NCI-H1694 (cell line): ENCODE measurements at places on chromosomes 1 and 21.

GRCh38 chr1:41161846-41162245 lies 80.3 kb downstream of the SCMH1 start:
- peak; percentile 34 for DNase-seq

GRCh38 chr1:115989699-115990098 lies 13.4 kb downstream of the SLC22A15 start:
- DNase-seq = no peak

DNA sequence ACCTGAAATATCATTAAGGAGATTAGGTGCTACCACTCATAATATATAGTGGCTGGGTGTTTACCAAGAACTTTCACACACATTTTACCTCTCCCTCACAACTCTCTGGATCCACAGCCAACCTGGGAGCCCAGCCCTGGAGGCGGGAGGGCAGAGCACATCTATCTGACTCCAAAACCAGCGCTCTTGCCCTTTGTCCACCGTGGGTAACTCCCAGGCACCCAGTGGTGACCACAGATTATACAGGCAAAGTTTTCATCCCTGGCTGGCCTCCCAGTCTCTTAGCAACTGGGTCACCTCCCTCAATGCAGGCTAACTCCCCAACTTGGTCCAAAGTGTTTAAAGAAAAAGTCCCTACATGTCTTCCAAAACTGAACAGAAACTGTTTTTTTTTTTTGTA lies 2.4 kb downstream of the PAQR7 start:
- DNase-seq = no peak

GRCh38 chr1:156703741-156704140 lies 1.6 kb downstream of the CRABP2 start:
- DNase-seq = no peak

DNA sequence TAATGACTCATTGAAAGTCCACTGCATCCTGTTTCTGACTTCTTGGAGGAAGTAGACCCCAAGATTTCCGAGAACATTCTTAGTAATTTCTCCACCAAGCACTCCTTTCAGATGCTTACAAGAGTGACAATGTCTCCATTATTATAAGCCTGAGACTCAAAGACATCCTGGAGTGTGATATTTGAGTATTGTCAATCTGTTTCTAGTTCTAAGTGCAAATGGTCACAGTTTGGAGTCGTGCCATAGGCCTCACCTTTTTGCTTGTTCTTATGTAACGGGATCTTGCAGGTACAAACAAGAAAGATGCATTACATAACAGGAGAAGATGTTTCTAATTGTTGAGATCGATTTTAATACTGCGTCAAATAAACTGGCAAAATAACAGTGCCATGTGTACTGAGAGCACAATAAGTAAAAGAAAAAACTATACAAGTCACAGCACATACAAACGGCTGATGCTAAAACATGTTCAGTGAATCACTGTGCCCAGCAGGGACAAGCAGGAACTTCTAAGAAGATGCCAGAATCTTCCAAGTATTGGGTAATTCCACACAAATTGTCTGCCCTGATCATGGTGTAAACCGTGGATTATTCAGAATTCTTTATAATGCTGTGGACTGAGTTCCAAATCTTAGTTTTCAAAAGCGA lies 54.1 kb downstream of the CD2 start:
- no peak for DNase-seq

GRCh38 chr1:36849956-36850355 lies 184.4 kb downstream of the GRIK3 start:
- no peak for DNase-seq

DNA sequence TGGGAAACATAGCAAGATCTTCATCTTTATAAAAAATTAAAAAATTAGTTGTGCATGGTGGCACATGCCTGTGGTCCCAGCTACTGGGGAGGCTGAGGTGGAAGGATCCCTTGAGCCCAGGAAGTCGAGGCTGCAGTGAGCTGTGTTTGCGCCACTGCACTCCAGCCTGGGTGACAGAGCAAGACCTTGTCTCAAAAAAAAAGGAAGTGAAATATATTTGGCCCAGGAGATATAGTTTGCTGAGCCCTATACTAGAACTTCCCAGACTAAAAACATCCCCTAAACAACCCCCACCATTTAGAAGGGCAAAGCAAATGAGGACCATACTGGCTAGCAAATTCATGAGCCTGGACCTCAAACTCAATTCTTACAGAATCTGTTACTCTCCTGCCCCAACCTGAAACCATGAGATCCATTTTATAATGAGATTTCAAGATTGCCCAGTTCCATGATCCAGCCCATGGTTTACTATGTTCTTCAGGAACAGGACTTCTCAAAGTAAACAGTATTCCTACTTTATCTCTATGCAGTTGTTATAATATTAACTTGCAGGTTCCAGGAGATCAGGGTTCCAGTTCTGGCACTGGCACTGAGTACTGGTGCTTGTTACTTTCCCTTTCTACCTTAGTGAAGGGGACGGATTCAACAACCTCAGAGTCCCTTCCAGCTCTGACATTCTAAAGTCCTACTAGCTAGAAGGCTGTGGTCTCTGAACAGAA lies 48.9 kb upstream of the TADA1 start:
- DNase-seq = no peak

GRCh38 chr1:58722967-58723366 lies 23.1 kb upstream of the MYSM1 start:
- no peak for DNase-seq

GRCh38 chr1:147434921-147435320 lies 106.4 kb upstream of the BCL9 start:
- no peak for DNase-seq

DNA sequence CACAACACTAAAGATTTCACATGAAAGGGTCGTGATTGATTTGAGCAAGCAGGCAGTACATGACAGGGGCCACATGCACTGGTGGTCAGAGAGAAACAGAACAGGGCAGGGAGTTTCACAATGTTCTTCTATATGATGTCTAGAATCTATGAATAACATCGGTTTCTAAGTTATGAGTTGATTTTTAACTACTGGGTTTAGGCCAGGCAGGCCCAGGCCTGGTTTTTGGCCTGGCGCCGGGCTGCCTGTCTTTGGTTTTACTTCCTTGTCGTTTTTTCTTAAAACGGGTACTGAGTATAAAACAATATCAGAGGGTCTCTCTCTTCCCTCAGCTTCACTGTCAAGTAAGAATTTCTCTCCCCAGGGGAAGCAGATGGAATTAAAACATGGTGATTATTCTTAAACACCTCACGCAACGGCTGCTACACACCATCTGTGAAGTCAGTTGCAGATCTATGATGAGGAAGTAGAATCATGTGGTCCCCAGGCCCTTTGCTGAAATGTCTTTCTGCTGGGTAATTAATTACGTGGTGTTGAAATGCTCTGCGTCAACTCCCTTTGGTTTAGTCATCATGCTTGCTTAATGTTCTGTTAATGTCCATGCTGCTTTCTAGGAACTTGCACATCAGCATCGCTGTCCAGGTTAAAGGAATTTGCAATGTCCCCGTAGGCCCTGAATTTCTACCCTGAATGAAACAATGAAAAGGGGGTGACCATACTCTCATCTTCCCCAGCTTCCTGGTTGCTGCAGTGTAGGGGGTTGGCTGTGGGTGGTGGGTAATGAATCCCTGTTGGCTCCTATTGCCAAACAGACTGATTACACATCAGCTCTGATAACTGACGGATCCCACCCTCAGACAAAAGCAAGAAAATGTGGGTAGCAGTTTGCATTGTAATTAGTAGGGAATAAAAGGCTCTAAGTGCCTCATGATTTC lies 70.3 kb downstream of the SERINC2 start:
- DNase-seq = peak; percentile 66

DNA sequence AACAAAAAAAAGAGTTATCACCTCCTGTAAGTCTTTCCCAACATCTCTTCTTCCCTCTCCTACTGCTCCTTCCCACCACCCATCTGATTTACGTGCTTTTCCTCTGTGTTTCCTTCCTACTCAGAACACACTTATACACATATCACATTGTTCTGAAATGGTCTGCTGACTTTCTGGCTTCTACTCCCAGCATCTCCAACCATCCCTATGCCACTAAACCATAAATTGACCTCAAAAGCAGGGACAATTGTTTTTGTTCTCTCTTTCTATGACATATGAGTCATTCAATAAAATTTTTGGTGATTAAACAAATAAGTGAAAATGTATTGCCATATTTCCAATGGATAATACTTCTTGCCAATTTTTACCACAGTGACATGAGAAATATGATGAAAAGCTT lies 8.2 kb downstream of the GOLPH3L start:
- no peak for DNase-seq

DNA sequence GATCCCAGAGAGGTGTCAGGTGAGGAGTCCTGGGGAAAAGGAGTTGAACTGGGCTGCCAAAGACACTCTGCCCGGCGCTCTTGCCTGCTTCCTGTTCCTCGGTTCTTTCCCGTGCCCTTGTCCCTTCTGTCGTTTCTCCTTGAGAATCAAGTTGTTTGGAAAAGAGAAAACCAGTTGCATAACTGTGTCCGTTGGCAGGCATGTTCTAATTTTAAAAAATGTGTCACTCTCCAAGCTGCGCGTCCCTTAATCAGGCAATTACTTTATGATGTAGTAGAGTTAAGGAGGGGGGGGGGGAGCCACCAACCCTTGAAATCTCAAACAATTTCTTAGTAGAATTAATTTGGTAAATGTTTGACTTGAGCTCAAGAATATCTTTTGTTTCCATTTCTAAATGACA lies 105.9 kb upstream of the IGSF21 start:
- DNase-seq = no peak

DNA sequence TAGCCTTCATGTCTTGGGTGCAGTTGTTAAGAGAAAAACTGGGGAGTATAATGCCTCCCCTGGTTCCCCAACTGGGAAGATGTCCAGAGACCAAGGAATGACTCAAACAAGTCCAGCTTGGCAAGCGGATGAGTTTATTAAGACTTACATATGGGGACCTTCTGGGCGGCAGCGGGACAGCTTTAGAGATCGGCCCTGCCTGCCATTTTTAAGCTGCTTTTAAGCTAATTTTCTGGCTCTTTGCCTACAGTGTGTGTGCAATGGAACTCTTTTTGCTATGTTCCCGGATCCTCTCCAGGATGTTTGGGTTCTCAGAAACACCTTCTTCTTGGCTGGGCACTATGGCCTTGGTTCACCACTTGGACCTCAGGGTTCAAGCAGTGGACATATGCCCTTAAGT lies 99.5 kb downstream of the RYR2 start:
- DNase-seq = no peak

DNA sequence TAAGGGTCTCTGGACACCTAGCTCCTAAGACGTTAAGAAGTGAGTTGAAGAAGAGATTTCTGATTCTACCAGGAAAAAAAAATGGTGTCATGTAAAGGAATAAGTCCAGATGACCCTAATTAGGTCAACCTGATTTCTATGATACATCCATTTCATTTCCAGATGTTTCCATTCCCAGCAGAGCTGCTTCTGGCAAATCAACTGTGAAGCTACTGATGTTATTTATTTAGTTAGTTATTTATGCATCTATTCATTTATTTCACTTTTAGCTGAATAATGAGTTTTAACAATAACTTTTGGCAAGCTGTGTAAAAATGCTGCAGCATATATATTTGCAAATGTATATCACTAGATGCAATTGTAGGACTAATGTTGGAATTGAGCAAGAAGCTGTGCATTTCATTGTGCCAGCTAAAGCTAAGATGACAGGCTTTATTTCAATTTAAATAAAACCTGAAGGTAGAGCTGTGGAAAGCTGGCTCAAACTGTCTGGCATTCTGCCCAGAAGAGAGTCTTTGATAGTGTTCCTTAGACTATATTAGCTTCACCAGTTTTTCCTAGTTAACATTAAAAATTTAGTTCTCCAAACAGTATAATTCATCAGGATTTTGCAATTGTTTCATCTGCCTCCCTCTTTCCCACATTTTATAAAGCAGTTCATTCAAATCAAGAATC lies 1164.4 kb upstream of the ADGRL4 start:
- DNase-seq = no peak

DNA sequence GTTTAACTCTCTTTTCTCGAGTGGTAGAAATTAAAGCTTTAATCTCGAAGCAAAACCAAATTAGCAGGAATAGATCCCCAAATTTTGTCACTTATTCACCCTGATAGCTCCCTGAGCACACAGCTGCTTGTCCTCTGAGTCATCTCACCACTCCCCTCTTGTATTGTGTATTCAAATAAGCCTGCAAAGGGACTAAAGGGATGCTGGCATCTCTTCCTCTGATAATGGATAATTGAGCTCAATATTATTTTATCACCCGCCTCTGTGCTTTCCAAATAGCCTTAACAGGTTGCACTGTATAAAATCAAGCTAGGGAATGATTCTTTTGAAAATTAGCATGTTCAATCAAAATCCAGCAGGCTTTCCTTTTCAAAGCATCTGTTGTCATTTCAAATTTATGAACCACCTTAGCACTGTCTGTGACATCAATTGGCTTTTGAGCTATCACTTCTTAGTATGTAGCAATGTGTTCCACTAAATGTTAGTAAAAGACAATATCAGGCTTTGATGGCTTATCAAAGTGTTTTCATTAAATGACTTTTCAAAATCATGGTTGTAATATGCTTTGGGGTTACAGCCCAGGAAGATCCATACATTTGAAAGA lies 561.6 kb downstream of the PLA2G4A start:
- DNase-seq = no peak

GRCh38 chr1:12658531-12659453 lies 14.9 kb downstream of the AADACL4 start:
- DNase-seq = peak; percentile 47

- DNase-seq = no peak
These were observed 9.0 kb downstream of the GON4L start for GRCh38 chr1:155847823-155848529.

DNA sequence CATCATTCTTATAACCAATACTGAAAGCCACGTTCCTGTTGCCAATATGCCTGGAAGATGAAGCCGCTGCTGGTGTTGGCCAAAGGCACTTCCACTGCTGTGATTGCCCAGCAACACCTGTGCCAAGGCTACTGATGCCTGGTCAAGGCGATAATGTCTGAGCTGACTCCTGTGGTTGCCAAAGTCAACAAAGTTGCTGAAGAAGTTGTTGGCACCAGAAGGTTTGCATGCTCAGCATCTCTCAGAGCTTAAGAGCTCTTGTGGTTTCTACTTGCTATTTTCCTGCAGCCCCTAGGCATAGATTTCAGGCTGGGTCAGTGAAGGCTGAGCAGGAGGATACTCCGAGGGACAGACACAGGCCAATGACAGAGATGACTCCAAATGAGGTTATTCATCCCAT lies 63.4 kb upstream of the RAB3GAP2 start:
- DNase-seq = no peak

GRCh38 chr1:212792396-212792908 lies 758 bp downstream of the TATDN3 start:
- no peak for DNase-seq

DNA sequence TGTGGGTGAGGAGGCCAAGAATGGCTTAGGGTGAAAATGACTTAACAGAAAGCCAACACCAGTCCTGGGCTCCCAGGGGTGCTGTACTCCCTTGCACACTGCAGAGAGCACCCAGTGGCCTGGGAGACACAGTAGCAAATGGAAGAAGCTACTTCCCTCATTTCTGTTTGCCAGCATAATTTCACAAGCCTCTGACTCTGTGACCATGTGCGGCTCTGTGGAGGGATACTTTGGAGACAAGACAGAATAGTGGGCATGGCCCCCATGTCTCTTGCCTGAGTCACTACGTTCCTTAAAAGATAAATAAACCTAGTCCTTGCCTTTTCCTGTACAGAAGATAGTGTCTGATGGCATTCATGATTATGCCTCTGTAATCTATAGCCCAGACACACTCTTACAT lies 38.1 kb downstream of the TRIM62 start:
- DNase-seq = no peak
